ENCODE measurements at places on chromosomes 11 and 22.
A peak's percentile ranks its signal among the peaks of the same experiment; 100 is the strongest.

GRCh38 chr11:23947883-23948282 lies 549.0 kb upstream of the LUZP2 start:
- no peak for DNase-seq

- no peak for DNase-seq
Observed at GRCh38 chr11:87405843-87406242, 368.1 kb downstream of the TMEM135 start.

- DNase-seq, result no peak
Observed at GRCh38 chr11:74276581-74276980, 34.9 kb downstream of the P4HA3 start.

DNA sequence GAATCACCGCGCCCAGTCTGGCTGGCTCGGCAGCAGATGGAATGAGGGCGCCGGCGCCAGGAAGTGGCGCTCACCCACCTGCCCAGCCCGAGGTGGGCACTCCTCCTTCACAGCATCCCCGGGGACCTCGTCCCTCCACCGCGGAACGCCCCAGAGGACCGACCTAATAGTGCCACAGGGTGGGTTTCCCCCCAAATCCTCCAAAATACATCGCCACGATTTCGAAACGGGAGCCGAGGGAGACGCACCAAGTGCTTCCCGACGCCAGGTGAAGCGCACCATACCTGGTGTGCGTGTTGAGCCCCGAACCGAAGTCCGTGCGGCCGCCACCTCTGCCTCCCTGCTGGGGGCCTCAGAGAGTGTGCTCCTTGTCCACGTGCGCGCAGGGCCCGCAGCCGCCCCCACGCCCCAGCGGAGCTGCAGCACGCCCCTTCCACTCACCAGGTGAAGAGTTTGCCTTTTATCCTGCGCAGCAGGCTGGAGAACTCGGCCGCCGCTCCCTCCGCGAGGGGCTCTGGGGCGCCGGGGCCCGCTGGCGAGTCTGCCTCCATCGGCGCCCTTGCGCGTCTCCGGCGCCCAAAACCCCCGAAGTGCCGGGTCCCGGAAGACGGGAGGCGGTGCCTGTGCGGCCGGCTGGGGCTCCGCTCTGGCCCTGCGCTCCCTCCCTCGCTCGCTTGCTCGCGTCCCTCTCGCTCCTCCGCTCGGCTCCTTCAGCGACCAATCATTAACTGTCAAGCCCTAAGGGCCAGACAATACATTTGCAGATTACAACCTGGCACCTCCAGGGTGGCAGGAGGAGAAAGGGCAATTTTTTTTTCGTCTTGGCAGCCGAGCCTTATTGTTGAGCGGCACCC lies at the start of gene SLC35F2:
Gene SLC35F2, minus strand, starts transcription at position 571 of the 854 bp plus-strand sequence. Its CDS starts 20 bp downstream, at position 551.
- DNase-seq, result no peak

DNA sequence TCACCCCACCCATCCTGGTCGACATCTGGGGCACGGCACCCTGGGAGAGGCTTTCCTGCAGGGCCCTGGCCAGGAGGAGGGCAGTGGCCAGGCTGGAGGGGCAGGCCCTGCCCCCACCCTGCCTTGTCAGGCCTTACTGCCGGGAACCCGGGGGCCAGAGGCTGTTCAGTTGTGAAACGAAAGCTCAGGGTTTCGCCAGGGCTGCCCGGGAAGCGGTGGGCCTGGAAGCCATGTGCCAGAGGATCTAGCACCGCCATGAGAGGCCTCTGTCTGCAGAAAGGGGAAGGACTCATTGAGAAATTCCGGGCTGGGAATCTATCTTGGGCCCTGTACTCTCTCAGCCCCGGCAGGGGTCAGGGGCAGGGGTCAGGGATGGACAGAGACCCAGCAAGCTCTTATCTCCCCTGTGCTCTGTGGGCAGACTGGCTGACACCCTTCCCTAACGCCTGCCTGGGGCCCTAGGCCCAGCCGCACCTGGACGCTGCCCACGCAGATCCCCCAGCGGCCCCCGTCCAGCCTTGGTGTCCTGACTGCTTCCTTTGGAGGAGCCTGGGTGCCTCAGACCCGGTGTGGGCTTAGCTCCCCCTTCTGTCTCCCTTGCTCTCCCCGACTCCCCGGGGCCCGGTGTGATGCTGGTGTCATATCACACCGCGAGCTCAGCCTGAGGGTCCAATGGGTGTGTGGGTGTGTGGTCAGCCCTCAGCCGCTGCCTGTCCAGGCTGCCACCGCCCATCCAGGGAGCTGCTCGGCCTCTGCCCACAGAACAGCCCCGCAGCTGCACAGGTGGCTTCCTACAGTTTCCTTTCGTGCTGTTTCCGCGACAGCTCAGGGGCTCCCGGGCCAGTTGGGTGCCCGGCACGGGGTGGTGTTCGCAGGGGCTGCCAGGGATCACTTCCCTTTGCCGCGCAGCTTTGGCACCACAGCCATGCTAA lies 6.5 kb downstream of the PIM3 start:
- no peak for DNase-seq

DNA sequence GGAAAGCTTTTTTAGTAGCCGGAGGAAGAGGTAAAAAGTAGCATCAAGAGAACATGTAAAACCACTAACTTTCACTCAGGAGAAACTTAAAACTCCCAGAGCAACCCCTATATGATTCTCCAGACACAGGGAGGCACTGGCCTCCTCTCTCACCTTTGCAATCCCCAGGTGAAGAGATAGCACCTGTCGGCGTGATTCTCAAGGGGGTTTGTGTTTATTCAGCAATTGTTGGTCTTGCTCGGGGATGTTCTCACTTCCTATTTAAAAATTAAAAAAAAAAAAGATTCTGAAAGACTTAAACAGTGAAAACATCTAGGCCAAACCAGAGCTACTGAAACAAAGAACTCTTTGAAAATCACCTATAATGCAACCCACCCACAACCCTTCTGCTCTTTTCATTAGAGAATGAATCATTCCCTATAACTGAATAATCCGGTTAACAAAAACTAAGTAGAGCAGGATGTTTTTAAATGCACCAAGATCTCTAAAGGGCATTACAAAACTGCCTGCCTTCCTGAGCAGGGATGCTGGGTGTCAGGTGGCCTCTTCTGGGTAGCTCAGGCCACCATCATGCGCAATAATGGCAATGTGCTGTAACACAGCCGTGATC lies 24.9 kb downstream of the DHCR7 start:
- no peak for DNase-seq

- no peak for DNase-seq
Observed at GRCh38 chr11:43396617-43397016, 37.9 kb downstream of the TTC17 start.

DNA sequence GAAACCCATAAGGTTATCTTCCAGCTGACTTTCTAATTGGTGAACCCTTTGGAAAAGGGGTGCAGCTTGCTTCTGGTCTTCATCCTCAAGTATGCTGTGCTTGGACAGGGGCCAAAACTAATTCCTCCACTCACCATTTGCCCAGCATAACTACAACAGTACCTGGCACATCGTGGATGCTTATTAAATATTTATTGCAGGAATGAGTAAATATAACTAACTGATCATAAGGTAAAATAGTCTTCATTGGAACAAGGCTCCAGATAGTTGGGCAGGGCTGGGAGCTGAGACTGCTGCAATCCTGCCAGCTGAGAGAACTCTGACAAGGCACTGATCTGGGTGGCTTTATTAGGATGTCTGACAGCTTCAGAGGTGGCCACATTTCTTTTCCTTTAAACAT lies 2.4 kb upstream of the SIDT2 start:
- no peak for DNase-seq

GRCh38 chr11:116857316-116857715 lies 19.9 kb upstream of the APOA1 start:
- DNase-seq, result no peak

GRCh38 chr11:18064450-18065054 lies 18.5 kb upstream of the TPH1 start:
- DNase-seq, result no peak

GRCh38 chr11:11420899-11421285 lies 67.8 kb upstream of the CSNK2A3 start:
- no peak for DNase-seq

- DNase-seq, result no peak
Observed at GRCh38 chr22:24284747-24285203, 14.1 kb downstream of the SPECC1L start.

DNA sequence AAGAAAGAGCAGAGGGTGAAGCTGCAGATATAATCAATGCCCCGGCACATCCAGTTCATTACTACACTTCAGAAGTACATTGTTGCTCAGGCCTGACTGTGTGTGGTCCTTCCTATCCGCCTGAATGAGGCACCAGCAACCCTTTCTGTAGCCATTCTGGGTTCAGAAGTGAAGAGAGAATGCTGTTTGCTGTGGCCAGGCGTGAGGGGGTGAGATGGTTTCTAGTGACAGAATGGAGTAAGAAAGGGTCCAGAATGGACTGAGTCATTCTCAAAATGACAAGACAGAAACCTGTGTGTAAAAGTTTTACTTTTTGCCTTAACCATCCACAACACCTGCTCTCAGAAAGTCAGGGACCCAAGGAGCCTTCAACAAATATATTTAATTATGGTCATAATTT lies 334.8 kb downstream of the GUCY1A2 start:
- DNase-seq, result no peak

GRCh38 chr22:37256075-37256726 lies 12.1 kb upstream of the RAC2 start:
- DNase-seq, result no peak

- no peak for DNase-seq
Observed at GRCh38 chr11:73275381-73275750, 3.2 kb downstream of the P2RY6 start.

- peak; percentile 49 for DNase-seq
Observed at GRCh38 chr11:104772806-104773241, 125.4 kb downstream of the CASP12 start.

GRCh38 chr11:35257281-35257680 lies 118.3 kb downstream of the CD44 start:
- DNase-seq, result no peak

DNA sequence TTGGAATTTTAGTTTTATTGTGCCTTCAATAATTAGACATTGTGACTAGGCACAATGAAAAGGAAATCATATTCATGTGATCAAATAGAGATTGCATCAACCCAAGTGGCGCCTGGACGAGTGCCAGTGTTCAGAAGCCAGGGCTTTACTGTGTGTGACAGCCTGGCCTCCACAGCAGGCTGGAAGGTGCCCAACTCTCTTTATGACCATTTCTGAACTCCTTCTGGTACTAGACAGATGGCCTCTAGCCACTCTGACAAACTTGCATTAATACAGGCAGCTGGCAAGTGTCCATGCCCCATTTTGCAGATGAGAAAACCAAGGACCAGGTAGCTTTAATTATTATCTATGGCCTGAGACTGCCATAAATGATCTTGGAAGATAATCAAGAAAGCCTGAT lies 8.3 kb upstream of the POU2AF1 start:
- no peak for DNase-seq

DNA sequence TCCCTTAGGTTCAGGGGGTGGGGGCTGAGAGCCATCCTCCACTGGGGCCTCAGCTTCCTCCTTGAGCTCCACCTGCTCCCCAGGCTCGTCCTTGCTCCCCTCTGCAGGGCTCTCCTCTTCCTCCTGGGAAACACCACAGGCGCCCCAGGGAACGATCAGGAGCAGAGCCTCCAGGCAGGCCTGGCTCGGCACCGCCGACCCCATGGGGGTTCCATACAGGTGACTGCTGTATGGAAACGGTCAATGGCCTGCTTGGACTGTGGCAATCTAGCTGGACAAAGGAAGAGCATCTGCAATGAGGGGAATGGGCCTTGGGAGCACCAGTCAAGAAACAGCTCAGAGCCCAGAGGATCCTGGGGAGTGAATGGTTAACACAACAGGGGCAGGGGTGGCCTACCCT lies 7.9 kb downstream of the HYOU1 start:
- no peak for DNase-seq

DNA sequence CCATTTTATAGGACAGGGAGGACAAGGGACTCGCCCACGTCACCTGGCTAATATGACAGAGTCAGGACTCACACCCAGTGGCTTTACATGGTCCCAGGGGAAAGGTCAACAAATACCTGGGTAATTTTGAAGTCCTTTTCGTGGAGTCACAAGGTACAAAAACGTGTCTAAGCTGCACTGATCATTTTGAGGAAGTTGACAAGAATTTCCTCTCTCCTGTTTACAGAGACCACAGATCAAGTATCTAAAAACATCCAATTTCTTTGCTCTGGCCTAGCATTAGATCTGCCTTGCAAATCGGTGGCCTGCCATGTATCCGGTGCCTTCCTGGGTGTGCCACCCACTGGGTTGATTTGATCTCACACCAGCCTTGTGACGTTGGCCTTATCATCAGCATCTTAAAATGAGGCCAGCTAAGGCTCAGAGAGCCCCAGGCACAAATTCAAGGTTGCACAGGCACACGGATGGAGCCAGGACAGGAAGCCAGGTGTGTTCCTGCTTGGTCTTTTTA lies 17.6 kb downstream of the GDPD5 start:
- no peak for DNase-seq

DNA sequence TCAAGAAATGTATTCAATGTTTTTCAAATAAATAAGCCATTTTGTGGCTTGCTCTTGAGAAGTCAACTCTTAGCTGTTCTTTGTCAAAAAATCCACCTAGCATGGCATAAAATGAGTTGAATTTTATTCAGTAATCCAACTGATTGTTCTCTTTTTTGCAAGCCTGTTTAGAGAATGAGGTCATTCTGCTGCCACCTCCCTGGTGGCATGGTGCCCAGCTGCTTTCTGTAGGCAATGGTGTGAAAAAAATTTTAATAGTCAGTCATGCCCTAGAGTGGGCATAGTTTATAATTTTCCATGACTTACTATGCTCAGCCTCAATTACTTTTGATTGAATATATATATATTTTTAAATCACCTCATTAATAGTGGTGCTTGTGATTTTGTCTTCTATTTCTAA lies 177.2 kb downstream of the INSC start:
- DNase-seq, result no peak

- no peak for DNase-seq
Observed at GRCh38 chr11:110085255-110085838, 7.8 kb upstream of the ZC3H12C start.
